ENCODE measurements at places on chromosomes 1 and 21. TPM values are rescaled to one million over a fixed set of nuclear protein-coding genes. Genes with fewer than 3 reads are reported as not detected.

UCK2 gene
- 44.2 TPM for total RNA-seq

DNA sequence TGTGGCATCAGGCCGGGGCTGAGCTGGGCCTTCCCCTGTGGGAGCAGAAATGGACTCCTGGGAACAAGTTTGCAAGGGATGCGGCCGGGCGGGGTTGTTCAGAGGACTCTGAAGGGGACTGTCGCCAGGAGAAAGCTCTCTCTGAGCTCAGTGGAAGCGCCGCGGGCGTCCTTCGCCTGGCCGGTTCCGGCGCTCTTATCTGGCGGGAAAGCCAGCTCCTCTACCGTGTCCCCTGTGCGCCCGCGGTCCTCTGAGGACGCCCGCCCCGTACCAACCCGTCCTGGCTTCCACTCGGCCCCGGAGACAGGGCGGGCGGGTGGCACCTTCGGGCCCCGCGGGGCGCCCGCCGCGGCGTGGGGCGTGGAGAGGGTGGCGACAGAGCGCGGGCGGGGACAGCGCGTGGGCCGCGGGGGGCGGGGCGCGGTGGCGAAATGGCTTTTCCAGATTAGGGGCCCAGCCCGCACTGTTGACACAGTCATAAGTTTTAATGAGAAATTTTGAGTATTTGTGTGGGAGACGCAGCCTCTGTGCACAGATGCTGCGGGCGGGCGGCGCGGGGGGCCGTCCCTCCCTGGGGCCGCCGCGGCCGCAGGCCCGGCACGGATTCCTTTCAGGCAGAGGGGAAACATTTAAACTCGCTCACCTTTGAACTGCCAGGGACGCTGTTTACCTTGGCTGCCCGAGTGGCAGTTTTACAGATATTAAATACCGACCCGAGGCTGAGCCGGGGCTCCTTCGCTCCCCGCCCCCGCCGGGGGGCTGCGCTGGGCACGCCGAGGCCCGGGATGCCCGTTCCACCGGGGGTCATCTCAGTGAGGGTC, 70.2 kb downstream of the FOXD2 start:
- no peak for DNase-seq

DNA sequence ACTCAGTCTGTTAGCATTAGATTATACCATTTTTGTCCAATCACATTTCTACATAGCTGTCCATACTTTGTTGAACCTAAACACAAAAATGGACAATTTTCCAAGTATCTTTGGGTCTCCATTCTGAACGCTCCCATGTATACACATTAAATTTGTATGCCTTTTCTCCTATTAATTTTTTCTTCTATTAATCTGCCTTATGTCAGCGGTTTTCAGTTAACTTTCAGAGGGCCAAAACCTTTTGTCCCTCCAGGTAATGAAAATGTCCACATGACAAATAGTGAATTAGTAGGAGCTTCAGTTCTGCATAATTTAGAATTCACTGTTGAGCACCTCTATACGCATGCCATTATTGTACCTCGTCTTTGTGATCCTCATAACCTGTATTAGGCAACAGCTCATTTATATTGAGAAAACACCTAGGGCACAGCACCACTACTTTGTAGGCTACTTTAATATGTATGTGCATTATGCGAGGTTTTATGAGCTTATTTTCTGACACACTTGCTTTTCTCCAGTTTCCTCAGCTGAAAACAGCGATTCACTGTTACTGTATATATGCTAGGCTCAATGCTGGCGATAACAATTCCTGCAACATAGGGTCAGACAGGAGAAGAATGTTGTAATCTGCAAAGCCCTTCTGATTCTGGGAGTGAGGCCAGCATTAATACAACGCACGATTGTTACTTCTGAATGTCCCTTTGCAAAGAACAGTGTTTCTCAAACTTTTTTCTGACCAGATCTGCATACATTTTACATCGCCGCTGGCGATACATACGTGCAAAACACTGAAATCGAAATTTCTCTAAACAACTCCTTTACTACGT, 1.1 kb upstream of the ABCD3 start:
- DNase-seq = no peak

GRCh38 chr1:162943622-162944021, 82.6 kb upstream of the CCDC190 start:
- DNase-seq = no peak

- DNase-seq = no peak
Measured at GRCh38 chr1:222996310-222996975, 146.6 kb downstream of the TLR5 start.
